ENCODE measurements at places on chromosomes 11 and 22.
A peak's percentile ranks its signal among the peaks of the same experiment; 100 is the strongest.

GRCh38 chr11:76799066-76799804 lies 16.1 kb downstream of the TSKU start:
- peak; percentile 93 for DNase-seq

GRCh38 chr11:31772412-31772811 lies 38.7 kb downstream of the PAX6 start:
- no peak for DNase-seq

GRCh38 chr11:122104341-122104740 lies 11.7 kb downstream of the BLID start:
- DNase-seq, result no peak

GRCh38 chr11:64148917-64149617 lies 16.8 kb downstream of the MACROD1 start:
- DNase-seq, result no peak

GRCh38 chr11:107123022-107123421 lies 104.7 kb upstream of the GUCY1A2 start:
- DNase-seq, result no peak

DNA sequence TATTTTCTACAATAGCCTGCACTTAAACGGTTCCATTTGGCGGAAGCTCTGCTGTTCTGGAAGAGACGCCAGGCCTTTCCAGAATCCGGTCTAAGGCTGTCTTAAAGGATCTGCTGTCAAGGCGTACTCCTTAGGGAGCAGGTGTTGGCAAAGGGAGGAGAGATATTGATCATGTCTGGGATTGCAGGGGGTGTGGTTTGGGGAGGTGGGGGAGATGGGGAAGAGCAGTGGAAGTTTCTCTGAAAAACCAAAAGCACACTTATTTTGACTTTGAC lies 22.5 kb upstream of the WNT11 start:
- no peak for DNase-seq
